Activated T-helper 1 cell treated with Interleukin-2 at 50 U/mL for 16 hours (primary cell): ENCODE measurements at places on chromosomes 6 and 20.

DNA sequence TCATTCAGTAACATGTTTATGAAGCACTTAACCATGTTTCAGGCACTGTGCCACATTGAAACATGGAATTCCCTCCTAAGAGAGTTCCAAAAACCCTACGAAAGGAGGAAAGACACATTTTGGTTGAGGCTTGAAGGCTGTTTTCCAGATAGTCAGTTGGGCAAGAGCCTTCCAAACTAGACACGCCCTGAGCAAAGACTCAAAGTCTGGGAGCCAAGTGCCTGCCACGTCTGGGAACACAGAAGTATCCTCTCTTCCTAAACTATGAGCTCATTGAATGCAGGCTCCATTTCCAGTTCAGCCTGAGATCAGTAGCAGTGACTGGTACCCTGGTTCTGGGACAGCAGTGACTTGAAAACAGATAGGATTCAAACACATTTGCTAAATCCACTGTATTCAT, 74.5 kb upstream of the FAM8A1 start:
- DNase-seq: no peak

GRCh38 chr6:37145443-37145842, 24.5 kb upstream of the PIM1 start:
- no peak for DNase-seq

GRCh38 chr20:48143435-48144081, 358.3 kb upstream of the SULF2 start:
- DNase-seq: no peak

DNA sequence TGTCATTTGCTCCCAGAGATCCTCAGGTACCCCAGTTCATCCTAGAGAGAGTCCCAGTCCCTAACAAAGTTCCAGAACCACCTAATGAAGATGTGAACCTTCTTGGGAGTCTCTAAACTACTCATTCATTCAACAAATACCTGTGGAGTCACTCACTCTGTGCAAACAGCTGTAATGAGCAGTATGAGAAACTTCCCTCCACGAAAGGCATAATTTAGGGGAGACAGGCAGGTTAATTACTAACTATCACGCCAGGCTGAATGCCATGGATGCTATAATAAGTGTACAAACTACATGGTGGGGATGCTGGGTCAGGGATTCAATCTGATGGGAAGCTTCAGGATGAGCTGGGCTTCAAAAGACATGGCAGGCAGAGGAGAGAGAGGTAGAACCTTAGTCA, 70.1 kb upstream of the AFDN start:
- DNase-seq: no peak

- DNase-seq: no peak
Measured at GRCh38 chr20:63417097-63417737, 55.2 kb downstream of the KCNQ2 start.
